ENCODE measurements at places on chromosomes 6 and 20.

DNA sequence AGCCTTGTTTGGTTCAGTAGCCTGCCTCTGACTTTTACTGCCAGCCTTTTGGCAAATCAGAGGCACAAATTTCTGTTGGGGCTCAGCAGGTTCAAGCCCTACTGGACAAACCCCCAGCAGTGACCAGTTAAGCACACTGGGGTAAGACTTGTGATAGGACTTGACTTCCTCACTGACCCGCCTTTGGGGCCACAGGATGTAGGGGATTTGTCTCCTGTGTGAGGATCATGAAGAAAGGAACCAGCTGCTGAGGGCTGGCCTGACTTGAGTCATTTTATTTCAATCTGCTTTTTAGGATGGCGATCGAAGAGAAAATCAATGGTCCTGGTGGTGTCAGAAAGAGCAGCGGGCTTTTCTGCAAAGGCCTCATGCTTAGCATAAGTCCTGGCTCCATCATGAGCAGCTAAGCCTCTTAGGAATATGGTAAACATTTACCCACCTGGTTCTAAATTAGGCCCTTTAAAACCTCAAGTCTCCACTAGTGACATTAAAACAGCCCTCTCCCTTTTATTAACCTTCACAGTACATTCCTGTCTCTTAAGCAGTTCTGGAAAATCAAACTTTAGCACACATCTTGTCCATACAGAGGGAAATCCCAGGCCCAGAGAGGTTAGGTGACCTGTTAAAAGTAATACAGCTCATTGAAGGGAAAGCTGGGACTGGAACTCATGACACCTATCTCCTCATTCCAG lies 16.6 kb downstream of the CHMP4B start:
- DNase-seq: no peak

GRCh38 chr6:149964308-149965193 lies 808 bp downstream of the ULBP1 start:
- DNase-seq: no peak

GRCh38 chr6:146200176-146200575 lies 171.3 kb downstream of the GRM1 start:
- no peak for DNase-seq

GRCh38 chr6:140380427-140381218 lies 1006.2 kb upstream of the CITED2 start:
- DNase-seq: no peak

DNA sequence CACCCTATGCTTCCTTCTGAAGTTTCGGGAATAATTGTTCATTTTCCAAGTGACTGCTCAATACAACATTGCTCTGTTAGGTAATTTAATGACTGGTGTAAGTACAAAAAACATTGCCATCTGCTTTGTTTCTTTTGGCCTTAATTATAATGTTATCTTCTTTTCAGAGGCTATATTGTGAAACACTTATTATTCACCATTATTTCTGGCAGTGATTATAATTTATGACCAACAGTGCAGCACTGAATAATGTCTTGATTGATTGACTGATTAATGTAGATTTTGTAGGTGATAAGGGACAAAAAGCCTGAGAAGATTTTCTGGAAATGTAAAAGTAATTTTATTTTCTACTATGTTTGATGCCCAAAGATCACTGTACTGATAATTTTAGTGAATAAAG lies 377.7 kb downstream of the PLCB1 start:
- no peak for DNase-seq

- DNase-seq: no peak
Observed at GRCh38 chr6:141464490-141464889, 668.2 kb upstream of the GJE1 start.

DNA sequence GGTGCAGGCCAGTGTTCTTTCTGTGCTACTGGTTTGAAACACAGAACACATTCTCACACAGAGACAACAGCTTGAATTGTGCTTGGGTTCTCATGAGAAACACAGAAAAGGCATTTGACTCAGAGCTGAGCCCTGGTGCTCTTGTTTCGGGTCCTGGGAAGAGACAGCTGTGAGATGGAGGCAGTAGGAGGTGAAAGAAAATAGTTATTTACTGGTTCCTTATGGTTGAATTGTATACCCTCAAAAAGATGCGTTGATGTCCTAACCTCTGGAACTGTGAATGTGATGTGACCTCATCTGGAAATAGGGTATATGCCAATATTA lies 87.1 kb upstream of the RPS6KA2 start:
- no peak for DNase-seq

- DNase-seq: no peak
Observed at GRCh38 chr6:22558288-22558882, 11.0 kb upstream of the HDGFL1 start.

- no peak for DNase-seq
Observed at GRCh38 chr20:43389839-43390626, 67.7 kb upstream of the SRSF6 start.

All from NCI-H1048 (cell line).